ENCODE measurements at places on chromosomes 5 and 9. TPM values are rescaled to one million over a fixed set of nuclear protein-coding genes. Genes with fewer than 3 reads are reported as not detected.

The MSX2 gene
- total RNA-seq, result not detected

The DAB2IP gene
- 16.7 TPM for total RNA-seq

The C5orf46 gene
- total RNA-seq, result not detected

The TMEM267 gene
- 14.3 TPM for total RNA-seq

The IL3 gene
- total RNA-seq, result not detected

The ADGRD2 gene
- total RNA-seq, result under 0.01 TPM

The RNF20 gene
- total RNA-seq, result 17.3 TPM

The PPP3R2 gene
- total RNA-seq, result not detected

The ITK gene
- not detected for total RNA-seq

The FOCAD gene
- 58.8 TPM for total RNA-seq

The PCDHGA6 gene
- total RNA-seq, result 1.5 TPM

The TRPM6 gene
- total RNA-seq, result 2.3 TPM

Data from bladder microvascular endothelial cell (primary cell).